ENCODE measurements at places on chromosomes 2 and 18.

GRCh38 chr2:176812246-176812775 lies 400.3 kb upstream of the HNRNPA3 start:
- no peak for DNase-seq

DNA sequence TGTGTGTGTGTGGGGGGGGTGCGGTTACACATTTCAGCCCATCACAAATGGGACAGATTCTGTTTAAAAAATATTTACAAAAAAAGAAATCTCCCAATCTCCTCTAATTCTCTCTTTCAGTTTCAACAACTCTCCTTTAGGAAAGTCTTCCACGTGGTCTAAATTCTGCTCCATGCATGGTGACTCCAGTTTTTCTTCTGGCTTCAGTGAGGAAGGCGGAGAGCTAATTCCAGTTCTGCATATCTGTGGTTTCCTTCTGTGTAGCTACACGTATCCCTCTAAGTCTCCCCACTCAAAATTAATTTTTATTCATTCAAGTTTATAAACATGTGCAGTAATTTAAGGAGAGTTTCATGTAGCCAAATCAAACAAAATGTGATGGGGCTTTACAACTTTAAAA lies 111.6 kb downstream of the SLC4A3 start:
- no peak for DNase-seq

DNA sequence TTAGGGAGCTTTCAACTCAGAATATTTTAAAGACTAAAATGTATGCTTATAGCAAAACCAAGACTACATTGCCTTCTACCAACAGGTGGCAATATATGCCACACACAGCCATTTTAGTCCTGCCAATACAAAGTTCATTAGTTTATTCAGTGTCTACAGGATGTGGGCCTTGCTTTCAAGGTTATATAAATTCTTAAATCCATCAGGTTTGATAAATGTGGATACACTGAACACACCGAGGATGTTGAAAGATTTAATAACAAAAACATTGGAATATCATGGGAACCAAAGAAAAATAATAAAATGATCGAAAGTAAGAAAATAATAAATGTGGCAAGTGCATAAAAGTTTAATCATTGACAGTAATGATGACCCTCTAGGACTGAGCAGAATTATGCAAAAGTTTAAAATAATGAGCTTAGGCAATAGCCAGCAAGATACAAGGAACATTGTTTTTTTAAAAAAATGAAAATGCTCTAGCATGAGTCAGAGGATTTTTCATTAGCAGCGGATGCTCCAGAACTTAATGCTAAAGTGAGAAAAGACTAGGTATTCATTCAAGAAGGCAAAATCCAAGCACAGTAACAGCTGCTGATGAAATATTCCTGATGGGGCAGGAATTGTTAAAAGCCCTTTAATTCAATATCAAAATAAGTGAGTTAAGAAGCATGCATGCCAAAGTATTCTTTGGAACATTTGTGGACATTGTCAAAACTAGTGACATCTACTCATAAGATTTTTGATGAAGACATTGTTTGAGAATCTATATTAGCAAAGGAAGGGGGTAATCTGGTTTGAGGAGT lies 14.2 kb downstream of the SCN9A start:
- peak; percentile 56 for DNase-seq

DNA sequence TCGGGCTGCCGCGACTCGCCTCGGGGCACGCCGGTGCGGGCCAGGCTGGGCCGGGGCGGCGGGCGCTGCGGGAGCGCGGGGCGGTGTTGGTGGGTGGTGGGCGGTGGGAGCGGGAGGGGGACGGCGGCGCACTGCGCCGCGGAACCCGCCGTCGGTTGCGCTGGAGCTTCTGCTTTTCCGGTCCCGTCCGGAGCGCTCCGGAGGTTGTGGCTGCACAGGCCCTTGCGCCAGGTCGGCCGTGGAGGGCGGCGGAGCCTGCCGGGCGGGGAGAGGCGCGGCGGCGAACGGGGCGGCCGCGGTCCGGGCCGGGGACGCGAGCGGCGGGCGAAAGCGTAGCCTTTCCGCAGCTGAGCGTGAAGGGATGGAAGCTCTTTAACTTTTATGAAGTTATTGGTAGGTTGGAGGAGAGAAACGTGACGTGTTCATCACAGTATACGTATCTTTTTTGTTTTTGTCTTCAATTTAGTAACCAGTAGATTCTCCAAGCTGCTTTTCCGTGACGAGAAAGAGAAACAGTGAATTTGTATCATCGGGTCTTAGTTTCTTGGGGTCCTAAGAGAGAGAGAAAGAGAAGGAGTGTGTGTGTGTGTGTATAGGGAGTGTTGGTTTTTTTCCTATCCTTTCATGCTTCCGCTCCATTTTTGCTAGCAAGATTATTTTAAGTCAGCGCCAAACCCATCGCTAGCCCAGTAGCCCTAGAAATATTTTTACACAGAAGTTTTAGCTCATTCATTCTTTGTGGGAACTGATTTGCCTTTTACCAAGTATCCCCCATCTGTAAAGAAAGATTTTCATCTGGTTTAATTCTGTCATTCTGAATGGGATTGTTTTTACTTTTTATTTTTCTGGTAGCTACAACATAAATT lies 535 bp downstream of the ATG4B start:
- DNase-seq = peak; percentile 24

DNA sequence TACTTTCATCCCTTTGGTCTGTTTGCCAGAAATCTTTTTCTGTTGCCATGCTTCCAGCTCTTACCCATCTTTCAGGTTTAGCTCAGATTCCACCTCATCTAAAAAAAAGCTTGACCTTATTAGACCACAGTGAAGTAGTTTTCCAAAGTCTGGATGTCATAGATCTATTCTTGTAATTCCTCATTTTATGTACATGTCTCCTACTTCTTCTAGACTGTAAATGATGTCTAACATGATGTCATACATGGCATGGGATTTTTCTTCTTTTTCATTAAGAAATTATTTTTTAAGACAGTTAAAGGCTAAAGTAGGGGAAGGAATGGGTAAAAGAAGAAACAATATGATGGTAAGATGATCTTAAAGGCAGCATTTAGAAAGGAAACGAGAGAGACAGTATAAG lies 11.3 kb downstream of the GLS start:
- DNase-seq = no peak

Measured in epithelial cell of esophagus (primary cell).